ENCODE measurements at places on chromosomes 2 and 18.

DNA sequence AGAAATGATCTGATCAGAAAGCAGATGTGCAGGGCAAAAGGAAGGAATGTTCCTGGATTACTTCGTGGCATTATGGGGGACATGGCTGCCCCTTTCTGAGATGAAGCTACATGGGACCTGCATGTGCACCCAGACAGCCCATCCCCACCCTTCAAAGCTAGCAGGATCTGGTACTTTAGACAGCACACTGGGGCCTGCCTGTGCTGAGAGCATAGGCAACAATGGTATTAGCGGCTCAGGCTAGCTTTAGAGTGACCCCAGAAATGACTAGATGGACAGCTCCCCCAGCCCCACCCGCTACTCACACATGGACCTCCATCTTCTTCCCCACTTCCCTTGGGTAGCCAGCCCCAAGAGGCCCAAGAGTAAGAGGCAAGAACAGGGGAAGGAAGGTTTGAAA, 61.5 kb upstream of the NFE2L2 start:
- DNase-seq: no peak

GRCh38 chr2:84849271-84849952, 31.5 kb downstream of the TRABD2A start:
- no peak for DNase-seq

- DNase-seq: no peak
Observed at GRCh38 chr2:156532989-156533388, 96.8 kb downstream of the GPD2 start.

DNA sequence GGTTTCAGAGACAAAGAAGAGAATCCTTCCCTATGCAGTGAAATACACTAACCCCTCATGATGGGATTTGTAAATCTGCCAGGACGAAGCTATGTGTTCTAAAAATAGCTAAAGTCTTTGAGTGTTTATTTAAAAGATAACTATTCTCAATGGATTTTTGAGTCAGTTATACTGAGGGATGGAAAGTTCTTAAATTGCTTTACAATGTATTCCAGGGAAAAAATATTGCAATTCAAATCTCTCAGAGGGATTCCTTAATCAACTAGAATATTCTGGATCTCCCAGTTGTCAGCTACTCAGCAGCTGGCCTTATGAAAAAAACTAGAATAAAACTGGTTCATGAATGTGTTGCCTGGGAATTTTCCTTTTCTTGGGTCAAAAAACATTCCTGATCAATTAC, 312.4 kb downstream of the PLCL1 start:
- DNase-seq: no peak

GRCh38 chr2:191041418-191042161, 27.6 kb upstream of the STAT1 start:
- no peak for DNase-seq

GRCh38 chr18:75204269-75204731, 4.6 kb downstream of the PTGR3 start:
- no peak for DNase-seq

DNA sequence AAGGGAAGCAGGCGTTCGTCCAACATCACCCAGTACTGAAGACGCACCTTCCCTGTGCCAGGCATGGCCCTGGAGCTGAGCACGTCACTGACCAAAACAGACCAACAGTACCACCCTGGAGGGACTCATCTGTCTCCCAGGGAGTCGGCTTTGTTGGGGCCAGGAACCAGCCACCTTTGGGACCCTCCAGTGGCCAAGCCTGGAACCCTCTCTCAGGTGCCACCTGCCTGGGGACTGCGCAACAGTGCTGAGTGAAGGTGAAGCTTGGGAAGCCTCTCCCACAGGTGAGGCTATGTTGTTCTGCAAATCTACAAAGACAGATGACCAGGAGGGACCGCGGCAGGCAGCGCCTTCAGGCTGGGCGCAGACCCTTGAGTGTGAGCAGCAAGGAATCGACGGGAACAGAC, 91.4 kb upstream of the OTOS start:
- DNase-seq: no peak

- no peak for DNase-seq
Observed at GRCh38 chr2:138499684-138500083, 1.9 kb upstream of the SPOPL start.

- no peak for DNase-seq
Observed at GRCh38 chr2:15096873-15097272, 464.3 kb downstream of the NBAS start.

DNA sequence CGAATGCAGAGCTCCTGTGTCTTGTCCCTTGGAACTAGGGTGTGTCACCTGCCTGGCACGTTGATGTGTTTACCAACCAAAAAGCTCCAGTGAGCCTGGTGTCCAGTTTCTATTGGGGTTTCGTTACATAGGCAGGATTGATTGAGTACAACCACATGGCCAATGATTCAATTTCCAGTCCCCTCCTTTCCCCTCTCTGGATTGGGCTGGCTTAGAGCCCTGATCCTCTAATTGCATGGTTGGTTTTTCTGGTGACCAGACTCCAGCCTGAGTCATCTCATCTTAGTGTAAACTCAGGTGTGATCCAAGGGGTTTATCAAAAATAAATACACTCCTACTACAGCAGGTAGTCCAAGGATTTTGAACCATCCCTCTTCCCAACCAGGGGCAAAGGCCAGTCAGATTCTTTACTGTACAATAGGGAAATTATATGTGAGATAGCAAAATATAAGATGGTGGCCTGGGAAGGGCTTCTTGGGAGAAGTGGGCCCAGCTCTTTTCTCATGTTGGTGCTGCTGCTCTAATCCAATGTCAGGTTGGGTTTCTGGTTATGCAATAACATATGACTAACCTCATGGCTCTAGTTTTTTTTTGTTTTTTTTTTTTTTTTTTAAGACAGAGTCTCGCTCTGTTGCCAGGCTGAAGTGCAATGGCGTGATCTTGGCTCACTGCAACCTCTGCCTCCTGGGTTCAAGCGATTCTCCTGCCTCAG, 64.7 kb upstream of the MGAT5 start:
- no peak for DNase-seq

DNA sequence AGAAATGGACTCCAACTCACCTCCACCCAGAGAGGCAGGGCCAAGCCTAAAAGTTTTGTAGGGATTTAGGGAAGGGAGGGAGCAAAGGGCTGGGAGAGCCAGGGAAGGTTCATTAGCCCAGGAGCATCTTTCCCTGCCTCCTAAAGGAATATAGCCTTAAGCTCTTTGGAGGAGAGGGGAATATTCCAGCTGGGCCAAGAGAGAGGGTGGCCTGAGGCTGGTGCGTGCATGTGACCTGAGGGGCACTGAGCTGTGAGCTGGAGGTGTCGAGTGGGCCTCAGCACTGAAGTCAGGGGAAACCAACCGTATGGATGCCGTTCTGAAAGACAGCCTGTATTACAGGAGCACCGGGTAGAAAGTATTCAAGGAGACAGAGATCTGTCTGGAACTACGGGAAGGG, 112.6 kb downstream of the KLHL29 start:
- no peak for DNase-seq

GRCh38 chr2:96869281-96869821, 529 bp downstream of the SEMA4C start:
- no peak for DNase-seq

- peak; percentile 70 for DNase-seq
Observed at GRCh38 chr18:58064406-58064998, 20.5 kb downstream of the NEDD4L start.
